ENCODE measurements at places on chromosomes 16 and 17. TPM values are rescaled to one million over a fixed set of nuclear protein-coding genes. Genes with fewer than 3 reads are reported as not detected.

- no peak for DNase-seq
These were observed 100.6 kb upstream of the METRNL start for GRCh38 chr17:82978765-82979349.

DNA sequence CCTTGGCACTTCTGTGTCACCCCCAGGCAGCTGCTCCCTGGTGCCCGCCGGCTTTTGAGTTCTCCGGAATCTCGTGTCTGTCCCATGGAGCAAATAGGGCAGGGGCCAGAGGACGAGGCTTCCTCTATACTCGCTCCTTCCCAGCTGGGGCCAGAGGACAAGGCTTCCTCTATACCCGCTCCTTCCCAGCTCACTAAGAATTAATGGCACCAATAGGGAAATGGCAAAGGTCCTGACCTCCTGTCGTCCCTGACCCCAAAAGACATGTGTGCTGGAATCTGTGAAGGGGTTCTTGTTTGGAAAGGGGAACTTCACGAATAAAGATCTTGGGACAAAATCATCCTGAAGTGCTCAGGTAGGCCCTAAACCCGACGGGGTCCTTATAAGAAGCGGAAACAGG, 7.6 kb downstream of the SGSH start:
- DNase-seq: no peak

DNA sequence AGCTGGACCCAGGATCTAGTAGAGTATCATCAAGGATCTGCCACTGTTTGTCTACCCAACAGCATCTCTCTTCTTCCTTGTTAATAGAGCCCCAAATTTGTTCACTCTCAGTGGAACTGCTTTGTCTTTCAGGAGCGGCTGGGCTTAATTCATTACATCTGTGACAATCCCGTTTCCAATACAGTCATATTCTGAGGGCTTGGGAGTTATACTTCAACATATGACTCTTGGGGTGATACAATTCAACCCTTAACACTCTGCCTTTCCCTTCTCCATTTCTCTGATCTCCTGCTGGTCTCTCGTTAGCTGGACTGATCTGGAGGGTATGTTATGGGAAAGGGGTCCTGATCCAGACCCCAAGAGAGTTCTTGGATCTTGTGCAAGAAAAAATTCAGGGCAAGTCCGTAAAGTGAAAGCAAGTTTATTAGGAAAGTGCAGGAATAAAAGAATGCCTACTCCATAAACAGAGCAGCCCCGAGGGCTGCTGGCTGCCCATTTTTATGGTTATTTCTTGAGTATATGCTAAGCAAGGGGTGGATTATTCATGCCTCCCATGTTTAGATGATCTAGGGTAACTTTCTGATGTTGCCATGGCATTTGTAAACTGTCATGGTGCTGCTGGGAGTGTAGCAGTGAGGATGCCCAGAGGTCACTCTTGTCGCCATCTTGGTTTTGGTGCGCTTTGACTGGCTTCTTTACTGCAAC, 42.4 kb downstream of the IQCK start:
- DNase-seq: no peak

- DNase-seq: no peak
These were observed 3.6 kb downstream of the CDT1 start for GRCh38 chr16:88807142-88807625.

DNA sequence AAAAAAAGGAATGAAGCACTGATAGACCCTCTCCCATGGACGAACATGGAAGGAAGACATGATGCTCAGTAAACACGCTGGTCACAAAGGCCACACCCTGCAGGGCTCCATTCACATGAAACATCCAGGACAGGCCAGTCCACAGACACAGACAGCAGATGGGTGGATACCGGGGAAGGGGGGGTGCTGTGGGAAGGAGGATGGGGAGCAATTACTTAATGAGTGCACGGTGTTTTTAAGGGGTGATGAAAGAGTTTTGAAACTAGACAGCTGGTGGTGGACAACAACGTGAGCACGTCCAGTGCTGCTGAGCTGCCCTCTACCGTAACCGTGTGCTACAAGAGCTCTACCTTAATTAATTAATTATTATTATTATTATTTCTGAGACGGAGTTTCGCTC, 6.0 kb upstream of the SLC16A3 start:
- no peak for DNase-seq

DNA sequence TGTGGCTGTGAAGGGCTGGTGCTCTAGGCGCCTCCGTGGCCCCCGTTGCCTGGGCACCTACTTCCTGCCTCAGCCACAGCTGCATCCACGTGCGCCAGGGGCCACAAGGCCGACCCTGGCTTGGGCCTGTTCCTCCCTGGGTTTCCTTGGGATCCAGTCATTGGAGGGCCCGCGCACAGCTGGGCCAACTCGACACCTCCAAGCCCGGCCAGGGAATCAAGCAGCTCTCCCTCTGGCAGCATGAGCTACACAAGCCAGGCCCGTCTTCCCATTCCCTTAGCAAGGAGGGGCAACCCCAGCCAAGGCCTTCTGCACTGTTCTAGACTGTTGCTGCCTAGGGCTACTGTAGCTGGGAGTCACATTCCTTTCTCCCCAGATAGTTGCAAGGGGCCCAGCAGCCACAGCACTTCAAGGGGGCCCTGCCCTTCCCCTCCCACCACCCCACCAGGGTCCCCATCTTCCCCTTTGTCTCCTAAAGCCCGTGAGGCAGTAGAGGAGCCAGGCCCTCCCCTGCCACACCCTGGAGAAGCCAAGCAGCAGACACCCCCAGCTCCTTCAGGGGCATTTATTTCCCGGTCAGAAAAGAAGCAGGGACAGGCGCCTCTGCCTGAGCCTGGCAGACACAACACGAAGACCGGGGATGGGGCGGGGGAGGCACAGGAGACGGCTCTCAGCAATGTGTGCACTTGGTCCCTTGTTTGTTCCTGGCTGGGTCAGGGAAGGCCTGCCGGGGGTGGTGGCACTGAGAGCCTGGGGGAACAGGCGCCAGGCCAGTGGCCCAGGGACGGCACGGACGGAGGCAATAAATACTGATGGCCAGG, 3.8 kb downstream of the ARHGDIA start:
- no peak for DNase-seq

- no peak for DNase-seq
These were observed 8.5 kb downstream of the LLGL1 start for GRCh38 chr17:18233803-18234518.

DNA sequence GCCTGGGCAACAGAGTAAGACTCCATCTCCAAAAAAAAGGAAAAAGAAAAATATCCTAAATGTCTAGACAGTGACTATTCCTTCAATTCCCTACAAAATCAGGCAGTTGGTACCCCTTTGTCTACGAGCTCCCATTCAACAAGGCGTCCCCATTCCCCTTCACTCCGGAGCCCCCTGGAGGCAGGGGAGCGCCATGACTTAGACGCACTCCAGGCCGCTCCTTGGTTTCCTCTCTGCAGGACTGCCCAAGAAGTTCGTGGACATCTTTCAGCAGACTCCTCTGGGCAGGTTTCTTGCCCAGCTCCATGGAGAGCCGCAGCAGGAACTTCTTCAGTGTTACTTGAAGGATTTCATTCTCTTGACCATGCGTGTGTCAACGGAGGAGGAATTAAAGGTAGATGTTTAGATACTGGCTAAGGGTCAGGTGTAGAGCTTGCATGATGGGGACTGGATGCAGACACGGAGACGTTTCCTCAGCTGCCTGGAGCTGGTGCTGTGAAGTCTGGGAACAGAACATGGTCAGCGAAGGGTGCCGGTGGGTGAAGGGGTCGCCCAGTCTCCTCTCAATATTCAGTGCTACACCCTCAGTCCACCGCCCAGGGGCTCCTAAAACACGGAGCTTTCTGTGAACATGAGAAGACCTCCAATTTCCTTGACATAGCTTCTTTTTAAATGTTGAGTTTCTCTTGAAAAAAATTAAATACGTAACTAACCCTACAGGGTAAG, 53.3 kb upstream of the ENDOV start:
- no peak for DNase-seq

- no peak for DNase-seq
These were observed 116.6 kb downstream of the MRTFB start for GRCh38 chr16:14187517-14188338.

GRCh38 chr16:79597277-79598062, 3.1 kb downstream of the MAF start:
- no peak for DNase-seq

- no peak for DNase-seq
These were observed 115.4 kb downstream of the C16orf95 start for GRCh38 chr16:87201790-87202189.

GRCh38 chr17:48915459-48916282, 7.5 kb downstream of the UBE2Z start:
- no peak for DNase-seq

- no peak for DNase-seq
These were observed 11.3 kb downstream of the NUBP1 start for GRCh38 chr16:10754941-10755340.

CCDC200 gene
- total RNA-seq: not detected

AOC3 gene
- total RNA-seq: 31.7 TPM

GFAP gene
- not detected for total RNA-seq

TRAPPC2L gene
- 50.8 TPM for total RNA-seq

RNU2-1 gene
- total RNA-seq: not detected

TOB1 gene
- total RNA-seq: 74.4 TPM

Measured in vagina (tissue), 2 donors.